ENCODE measurements at places on chromosomes 5 and 9. TPM values are rescaled to one million over a fixed set of nuclear protein-coding genes. Genes with fewer than 3 reads are reported as not detected.

RASGRF2 gene
- total RNA-seq = 0.62 TPM

SPATA31A6 gene
- not detected for total RNA-seq

MYORG gene
- 8.8 TPM for total RNA-seq

SLC1A3 gene
- total RNA-seq = 14.5 TPM

GRCh38 chr9:86500667-86501435 lies 146.6 kb upstream of the TUT7 start:
- no peak for DNase-seq

GRCh38 chr5:15282611-15283010 lies 217.4 kb upstream of the FBXL7 start:
- no peak for DNase-seq

DNA sequence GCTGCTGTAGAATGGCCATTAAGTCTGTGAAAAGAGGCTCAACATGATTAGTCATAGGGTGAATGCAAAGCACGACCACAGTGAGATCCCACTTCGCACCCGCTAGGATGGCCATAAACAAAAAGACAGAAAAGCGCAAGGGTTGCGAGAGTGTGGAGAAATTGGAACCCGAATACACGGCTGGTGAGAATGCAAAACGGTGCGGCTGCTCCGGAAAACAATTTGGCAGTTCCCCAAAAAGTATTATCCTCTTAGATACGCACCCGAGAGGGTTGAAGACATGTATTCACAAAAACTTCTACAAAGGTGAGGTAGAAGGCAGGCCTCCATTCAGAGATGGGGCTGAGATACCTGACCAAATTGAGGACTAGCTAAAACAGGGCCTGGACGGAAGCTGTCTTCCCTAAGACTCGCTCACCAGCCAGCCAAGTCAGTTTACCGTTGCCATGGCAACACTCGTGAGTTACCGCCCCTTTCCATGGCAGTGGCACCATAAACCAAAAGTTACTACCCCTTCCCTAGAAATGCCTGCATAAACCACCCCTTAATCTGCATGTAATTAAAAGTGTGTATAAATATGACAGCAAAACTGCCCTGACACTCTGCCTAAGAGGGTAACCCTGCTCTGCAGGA lies 726 bp upstream of the PSMB7 start:
- no peak for DNase-seq

DNA sequence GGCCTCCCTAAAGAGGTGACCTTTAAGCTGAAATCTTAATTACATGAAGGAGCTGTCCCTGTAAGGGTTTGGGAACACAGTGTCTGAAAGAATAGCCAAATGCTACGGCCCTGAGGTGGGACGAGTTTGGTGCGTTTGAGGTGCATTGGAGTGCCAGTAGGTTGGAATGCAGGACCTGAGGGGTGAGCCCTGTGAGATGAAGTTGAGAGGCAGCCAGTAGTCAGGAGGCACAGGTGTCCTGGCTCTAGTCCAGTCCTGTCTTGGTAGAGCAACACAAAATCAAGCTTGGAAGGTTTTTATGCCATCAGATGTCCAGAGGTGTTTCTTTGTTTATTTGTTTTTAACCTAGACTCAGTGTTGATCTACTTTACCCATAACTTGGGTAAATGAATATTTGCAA lies 108.5 kb downstream of the ARHGAP26 start:
- DNase-seq = no peak

GRCh38 chr9:79409182-79409823 lies 162.5 kb upstream of the TLE4 start:
- DNase-seq = no peak

GRCh38 chr9:126704157-126704891 lies 90.6 kb downstream of the LMX1B start:
- DNase-seq = no peak

- DNase-seq = no peak
Measured at GRCh38 chr5:134083517-134083916, 31.0 kb upstream of the TCF7 start.

DNA sequence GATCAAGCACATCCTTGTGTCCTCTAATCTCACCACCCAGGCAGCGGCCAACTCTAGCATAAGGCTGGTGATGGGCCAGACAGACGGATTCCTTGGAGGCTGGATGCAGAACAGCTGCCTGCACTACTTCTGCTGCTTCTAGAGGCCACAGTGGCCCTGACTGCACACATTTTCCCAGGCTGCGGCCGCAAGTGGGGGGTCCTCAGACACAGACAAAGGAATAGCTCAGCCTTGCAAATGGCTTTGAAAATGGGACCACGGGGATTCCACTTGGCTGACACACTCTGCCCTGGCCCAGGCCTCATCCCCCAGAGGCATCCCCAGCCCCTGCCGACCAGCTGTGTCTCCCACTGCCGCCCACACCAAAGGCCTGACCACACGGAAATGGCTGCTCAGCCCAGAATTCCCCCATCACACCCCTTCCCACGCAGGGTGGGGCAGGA lies 540.8 kb downstream of the BNC2 start:
- DNase-seq = no peak

GRCh38 chr5:58854441-58854840 lies 271.6 kb downstream of the RAB3C start:
- no peak for DNase-seq

DNA sequence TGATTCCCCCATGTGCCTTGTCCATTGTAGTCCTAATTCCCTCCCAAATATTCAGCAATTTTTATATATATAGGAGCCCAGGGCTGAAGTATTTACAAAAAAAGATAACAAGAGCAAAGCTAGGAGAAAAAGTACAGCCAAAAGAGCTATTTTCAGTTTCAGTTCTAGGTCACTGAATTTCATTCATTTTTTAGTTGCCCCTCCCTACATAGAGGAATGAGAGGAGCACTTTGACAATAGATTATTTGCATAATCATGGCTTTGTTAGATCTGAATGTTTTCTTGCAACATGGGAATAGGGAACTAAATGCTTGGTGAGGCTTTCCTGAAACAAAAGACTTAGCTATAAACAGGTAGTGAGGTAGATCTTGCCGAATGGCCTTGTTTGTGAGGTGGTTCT lies 15.3 kb upstream of the F2RL2 start:
- DNase-seq = no peak

Data from progenitor cell of endocrine pancreas (in vitro differentiated cells).